ENCODE measurements at places on chromosomes 3 and 15. TPM values are rescaled to one million over a fixed set of nuclear protein-coding genes. Genes with fewer than 3 reads are reported as not detected.

GREM1 gene
- 2.4 TPM for total RNA-seq

RHCG gene
- total RNA-seq = 42.0 TPM

EFHB gene
- total RNA-seq = 1.5 TPM

PLS1 gene
- 11.1 TPM for total RNA-seq

TMEM158 gene
- total RNA-seq = 10.1 TPM
